Hepatocyte (in vitro differentiated cells): ENCODE measurements at places on chromosomes 7 and 10. TPM values are rescaled to one million over a fixed set of nuclear protein-coding genes. Genes with fewer than 3 reads are reported as not detected.

- H3K4me3 ChIP-seq = no peak overlapping the region
- H3K27ac ChIP-seq = no peak overlapping the region
- H3K36me3 ChIP-seq = no peaks in the 10 kb centered on the region
- H3K4me1 ChIP-seq = no peaks in the 10 kb centered on the region
- no peaks in the 10 kb centered on the region for H3K27me3 ChIP-seq
Measured at GRCh38 chr10:19929506-19930140, 113.4 kb downstream of the PLXDC2 start.

DNA sequence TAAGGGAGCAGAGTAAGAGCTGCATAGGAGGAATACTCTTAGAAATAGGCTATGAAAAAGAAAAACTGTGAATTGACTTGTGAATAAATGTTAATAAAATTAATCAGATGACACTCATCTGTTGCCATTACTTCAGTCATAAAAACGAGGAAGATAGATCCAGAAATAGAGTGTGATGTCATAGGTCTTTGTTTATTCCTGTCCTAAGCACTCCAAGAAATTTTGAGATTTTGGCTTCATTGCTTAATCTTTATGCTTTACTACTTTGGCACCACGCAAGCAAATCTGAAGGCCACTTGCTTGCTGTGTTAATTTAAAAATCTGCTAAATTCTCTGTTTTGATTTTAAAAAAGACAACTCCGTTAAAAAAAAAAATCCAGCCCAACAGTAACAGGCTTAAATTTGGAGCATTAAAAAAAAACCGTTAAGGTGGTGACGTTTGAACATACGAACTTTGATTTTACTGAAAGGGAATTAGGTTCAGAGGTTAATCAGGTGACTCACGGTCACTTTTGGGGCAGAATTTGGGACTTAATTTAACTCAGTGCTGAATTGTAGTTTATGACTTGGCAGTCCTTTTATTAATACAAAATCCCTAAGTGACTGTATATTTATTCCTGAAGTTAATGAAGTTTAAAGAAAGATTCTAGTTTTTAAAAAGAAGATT lies 3.4 kb downstream of the IFRD1 start:
- H3K4me3 ChIP-seq = peak overlapping the region; percentile 30
- H3K27me3 ChIP-seq = no peaks in the 10 kb centered on the region
- H3K36me3 ChIP-seq = no peaks in the 10 kb centered on the region
- no peak for DNase-seq

DNA sequence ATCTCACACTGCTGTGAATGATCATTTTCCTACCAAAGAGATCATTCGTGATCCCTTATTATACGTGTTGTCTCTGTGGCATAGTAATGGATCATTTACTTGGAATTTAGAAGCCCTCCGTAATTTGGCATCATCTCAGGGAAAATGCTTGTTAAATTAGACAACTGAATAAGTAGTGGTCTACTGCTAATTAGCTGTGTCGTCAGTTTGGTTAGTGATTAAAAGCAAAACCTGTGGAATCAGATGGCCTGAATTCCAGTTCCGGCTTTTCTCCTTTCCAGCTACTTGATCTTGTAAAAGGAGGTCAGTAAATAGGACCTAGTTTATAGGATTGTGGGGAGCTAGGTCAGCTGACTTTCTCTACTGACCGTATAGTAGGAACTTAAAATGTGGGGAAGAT lies 65.6 kb downstream of the RBM33 start:
- no peak overlapping the region for H3K27ac ChIP-seq
- peaks cover 4% of the 10 kb centered on the region for H3K36me3 ChIP-seq
- no peak for DNase-seq
- no peaks in the 10 kb centered on the region for H3K27me3 ChIP-seq
- no peak overlapping the region for H3K4me3 ChIP-seq

GRCh38 chr10:70722820-70723424 lies 50.6 kb downstream of the ADAMTS14 start:
- H3K4me3 ChIP-seq = no peak overlapping the region
- no peaks in the 10 kb centered on the region for H3K36me3 ChIP-seq
- DNase-seq = no peak

DNA sequence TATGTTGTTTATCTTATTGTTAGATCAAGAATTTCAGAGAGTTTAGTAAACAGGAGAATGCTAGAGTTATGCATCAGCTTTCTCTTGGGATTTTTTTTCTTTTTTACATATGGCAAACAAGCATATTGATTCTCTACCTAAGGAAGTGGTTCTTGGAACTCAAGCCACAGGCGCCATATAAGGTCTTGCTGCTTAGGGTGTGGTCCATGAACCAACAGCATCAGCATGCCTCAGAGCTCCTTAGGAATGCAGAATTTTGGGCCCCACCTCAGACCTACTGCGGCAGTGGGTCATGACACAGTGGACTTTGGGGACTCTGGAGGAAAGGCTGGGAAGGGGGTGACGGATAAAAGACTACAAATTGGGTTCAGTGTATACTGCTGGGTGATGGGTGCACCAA lies 230.8 kb downstream of the SKAP2 start:
- H3K27me3 ChIP-seq = no peaks in the 10 kb centered on the region
- no peaks in the 10 kb centered on the region for H3K4me1 ChIP-seq
- no peak for DNase-seq
- H3K4me3 ChIP-seq = no peak overlapping the region

DNA sequence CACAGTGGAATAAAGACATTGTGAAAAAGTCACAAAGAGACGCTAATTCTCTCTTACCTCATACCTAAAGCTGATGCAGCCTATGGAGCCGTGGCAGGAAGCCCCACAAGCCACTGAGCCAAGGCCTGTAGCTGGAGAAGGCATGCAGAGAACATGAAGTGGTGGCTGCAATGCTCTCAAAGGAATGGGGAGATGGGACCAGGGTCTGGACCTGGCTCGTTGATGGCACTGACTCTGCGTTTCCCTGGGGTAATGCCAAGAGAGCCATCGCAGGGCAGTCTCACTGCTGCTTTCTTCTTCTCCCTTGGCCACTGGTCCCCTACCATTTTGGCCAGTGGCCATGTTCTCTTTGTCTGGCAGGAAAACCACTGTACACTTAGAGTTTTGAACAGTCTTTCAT lies 329.9 kb upstream of the ZMIZ1 start:
- no peak overlapping the region for H3K27ac ChIP-seq
- no peaks in the 10 kb centered on the region for H3K27me3 ChIP-seq
- no peaks in the 10 kb centered on the region for H3K36me3 ChIP-seq
- peaks cover 32% of the 10 kb centered on the region for H3K4me1 ChIP-seq

- DNase-seq = peak; percentile 44
- no peak overlapping the region for H3K27ac ChIP-seq
- H3K4me3 ChIP-seq = no peak overlapping the region
Measured at GRCh38 chr7:75756991-75757676, 14.9 kb downstream of the CCL26 start.

DNA sequence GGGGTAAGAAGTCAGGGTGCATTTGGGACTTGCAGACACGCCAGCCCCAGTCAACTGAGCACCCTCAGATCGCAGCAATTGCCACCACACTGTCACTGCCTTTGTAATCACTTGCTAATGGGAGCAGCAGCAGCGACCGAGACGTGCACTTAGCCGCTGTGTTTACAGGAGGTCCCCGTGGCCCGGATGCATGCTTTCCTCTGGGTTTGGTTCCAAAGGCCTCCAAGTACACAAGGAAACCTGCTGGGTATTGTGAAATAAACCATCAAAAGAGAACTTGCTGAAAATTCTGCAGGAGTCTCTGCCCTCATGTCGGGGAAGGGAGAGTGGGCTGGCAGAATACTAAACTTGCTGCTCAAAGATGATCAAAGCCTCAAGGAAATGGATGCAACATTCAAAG lies 341.7 kb downstream of the DNAJB6 start:
- no peak overlapping the region for H3K4me3 ChIP-seq
- H3K4me1 ChIP-seq = no peaks in the 10 kb centered on the region
- DNase-seq = no peak

Gene PHYHIPL
- total RNA-seq = 5.9 and 39.3 TPM in 2 replicates

- H3K36me3 ChIP-seq = peaks cover 3% of the 10 kb centered on the region
- peaks cover 10% of the 10 kb centered on the region for H3K4me1 ChIP-seq
- H3K4me3 ChIP-seq = no peak overlapping the region
- no peak for DNase-seq
Measured at GRCh38 chr7:84136336-84136735, 58.3 kb downstream of the SEMA3A start.

Gene TEX36
- total RNA-seq = not detected in 2 replicates

DNA sequence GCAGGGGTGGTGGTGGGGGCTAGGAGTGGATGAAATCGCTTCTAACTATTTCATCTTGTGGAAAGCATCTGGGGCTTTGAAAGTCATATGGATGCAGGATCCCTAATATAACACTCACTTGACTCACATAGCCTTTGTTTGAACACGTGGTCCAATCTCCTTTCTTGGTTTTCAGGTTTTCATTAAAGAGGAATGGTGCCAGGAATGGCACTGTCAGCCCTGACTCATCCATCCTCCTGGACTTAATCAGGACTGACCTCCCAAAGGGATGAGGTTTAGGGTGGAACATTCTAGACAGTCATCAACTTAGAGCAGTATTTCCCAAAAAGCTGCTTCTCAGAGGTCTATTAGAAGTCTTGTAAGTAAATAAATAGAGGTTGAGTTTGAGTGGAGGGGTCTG lies 162.0 kb upstream of the PLXNA4 start:
- H3K4me1 ChIP-seq = no peaks in the 10 kb centered on the region
- no peaks in the 10 kb centered on the region for H3K36me3 ChIP-seq
- H3K27ac ChIP-seq = no peak overlapping the region
- no peak overlapping the region for H3K4me3 ChIP-seq
- H3K27me3 ChIP-seq = no peaks in the 10 kb centered on the region

Gene CDNF
- total RNA-seq = 3.1 and 7.6 TPM in 2 replicates

DNA sequence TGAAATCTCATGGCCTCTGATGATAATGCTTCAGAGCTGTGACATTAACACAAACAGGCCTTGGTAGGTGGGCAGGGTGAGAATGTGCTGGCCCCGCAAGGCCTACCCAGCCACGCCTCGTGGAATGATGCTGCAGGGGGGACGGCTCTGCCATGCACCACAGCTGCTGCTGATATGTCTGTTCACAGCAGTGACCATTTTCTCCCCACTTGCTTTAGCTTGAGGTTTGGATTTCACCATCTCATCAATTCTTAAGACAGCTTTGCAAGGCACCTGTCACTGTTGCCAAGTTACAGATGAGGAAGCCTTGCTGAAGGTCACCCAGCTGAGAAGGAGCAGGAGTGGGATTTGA lies 128.3 kb downstream of the PTPN20 start:
- H3K4me1 ChIP-seq = peaks cover 4% of the 10 kb centered on the region
- H3K27ac ChIP-seq = no peak overlapping the region
- H3K36me3 ChIP-seq = no peaks in the 10 kb centered on the region
- no peak overlapping the region for H3K4me3 ChIP-seq
- no peak for DNase-seq

- H3K4me3 ChIP-seq = no peak overlapping the region
- H3K27me3 ChIP-seq = no peaks in the 10 kb centered on the region
- peak overlapping the region; percentile 74 for H3K27ac ChIP-seq
- no peaks in the 10 kb centered on the region for H3K36me3 ChIP-seq
- DNase-seq = peak; percentile 43
- H3K4me1 ChIP-seq = peaks cover 20% of the 10 kb centered on the region
Measured at GRCh38 chr7:94440451-94441039, 45.9 kb downstream of the COL1A2 start.

GRCh38 chr10:5858811-5859210 lies 30.9 kb downstream of the ANKRD16 start:
- no peaks in the 10 kb centered on the region for H3K27me3 ChIP-seq
- H3K4me1 ChIP-seq = no peaks in the 10 kb centered on the region
- no peak for DNase-seq
- no peak overlapping the region for H3K4me3 ChIP-seq
- no peaks in the 10 kb centered on the region for H3K36me3 ChIP-seq

Gene AKR1D1
- 19.4 and 25.4 TPM in 2 replicates for total RNA-seq

Gene TLL2
- 0.50 and 0.84 TPM in 2 replicates for total RNA-seq

- H3K27me3 ChIP-seq = no peaks in the 10 kb centered on the region
- H3K36me3 ChIP-seq = no peaks in the 10 kb centered on the region
- H3K4me3 ChIP-seq = no peak overlapping the region
- H3K27ac ChIP-seq = no peak overlapping the region
Measured at GRCh38 chr7:43392638-43393330, 190.1 kb upstream of the STK17A start.

DNA sequence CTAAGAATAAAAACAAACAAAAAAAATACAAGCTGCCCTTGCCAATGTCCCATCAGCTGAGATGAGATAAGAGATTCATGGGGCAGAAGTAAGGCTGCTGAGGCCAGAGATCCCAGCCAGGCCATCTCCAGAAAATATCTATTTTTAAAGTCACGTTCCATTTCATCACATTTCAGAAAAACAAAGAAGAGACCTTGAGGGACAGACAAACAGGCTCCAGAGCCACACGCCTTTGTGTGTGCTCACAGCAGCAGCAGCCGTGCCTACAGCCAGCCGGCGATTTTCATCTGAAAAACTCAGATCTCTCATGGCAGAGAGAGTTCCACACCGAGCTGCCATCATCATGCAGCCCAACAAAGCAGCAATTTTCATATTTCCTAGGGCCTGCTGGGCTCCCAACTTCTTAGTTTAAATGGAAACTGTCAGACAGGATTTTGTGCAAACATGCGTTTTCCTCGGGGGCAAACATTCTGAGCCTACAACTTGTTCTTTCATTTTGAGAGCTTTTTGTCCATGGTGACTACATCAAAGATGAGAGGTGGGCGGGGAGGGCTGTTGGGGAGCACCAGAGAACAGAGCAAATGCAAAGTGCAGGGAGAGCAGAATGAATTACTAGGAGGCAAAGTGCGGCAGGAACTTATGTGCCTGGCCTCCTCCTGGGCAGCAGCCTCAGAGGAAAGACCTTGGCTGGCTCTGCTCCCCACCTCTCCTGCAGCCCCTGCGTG lies 38.8 kb downstream of the DLG5 start:
- H3K27ac ChIP-seq = peak overlapping the region; percentile 89
- H3K4me1 ChIP-seq = peaks cover 43% of the 10 kb centered on the region
- H3K27me3 ChIP-seq = no peaks in the 10 kb centered on the region
- no peaks in the 10 kb centered on the region for H3K36me3 ChIP-seq
- peak; percentile 41 for DNase-seq

- no peaks in the 10 kb centered on the region for H3K27me3 ChIP-seq
- no peak for DNase-seq
- no peak overlapping the region for H3K27ac ChIP-seq
Measured at GRCh38 chr7:7292085-7292484, 109.7 kb downstream of the C1GALT1 start.

GRCh38 chr7:28500138-28500537 lies 87.8 kb downstream of the CREB5 start:
- no peaks in the 10 kb centered on the region for H3K4me1 ChIP-seq
- H3K27ac ChIP-seq = no peak overlapping the region
- no peaks in the 10 kb centered on the region for H3K27me3 ChIP-seq
- no peak overlapping the region for H3K4me3 ChIP-seq
- no peaks in the 10 kb centered on the region for H3K36me3 ChIP-seq

GRCh38 chr7:1241258-1241602 lies 8.6 kb downstream of the UNCX start:
- no peaks in the 10 kb centered on the region for H3K4me1 ChIP-seq
- H3K27ac ChIP-seq = no peak overlapping the region
- no peak overlapping the region for H3K4me3 ChIP-seq
- no peaks in the 10 kb centered on the region for H3K36me3 ChIP-seq

GRCh38 chr10:123561141-123561440 lies 105.1 kb upstream of the GPR26 start:
- no peak overlapping the region for H3K27ac ChIP-seq
- no peaks in the 10 kb centered on the region for H3K36me3 ChIP-seq
- H3K4me3 ChIP-seq = no peak overlapping the region
- peaks cover 4% of the 10 kb centered on the region for H3K27me3 ChIP-seq
- no peaks in the 10 kb centered on the region for H3K4me1 ChIP-seq
- DNase-seq = no peak

- H3K27me3 ChIP-seq = no peaks in the 10 kb centered on the region
- no peak for DNase-seq
- H3K27ac ChIP-seq = no peak overlapping the region
- H3K4me3 ChIP-seq = no peak overlapping the region
Measured at GRCh38 chr7:15376600-15376999, 185.2 kb downstream of the AGMO start.

- H3K4me3 ChIP-seq = peak overlapping the region; percentile 77
- H3K27ac ChIP-seq = peak overlapping the region; percentile 91
- peaks cover 31% of the 10 kb centered on the region for H3K4me1 ChIP-seq
- no peak for DNase-seq
- no peaks in the 10 kb centered on the region for H3K36me3 ChIP-seq
Measured at GRCh38 chr10:70886921-70887665, 1.3 kb downstream of the PCBD1 start.
